Central memory CD8-positive, alpha-beta T cell (primary cell): ENCODE measurements at places on chromosomes 12 and 14.
A peak's percentile ranks its signal among the peaks of the same experiment; 100 is the strongest.

- no peak for DNase-seq
- H3K4me1 ChIP-seq = no peaks in the 10 kb centered on the region
- no peak overlapping the region for H3K4me3 ChIP-seq
- no peaks in the 10 kb centered on the region for H3K27me3 ChIP-seq
- H3K36me3 ChIP-seq = no peaks in the 10 kb centered on the region
- H3K27ac ChIP-seq = no peak overlapping the region
Observed at GRCh38 chr14:42163136-42163535, 556.5 kb downstream of the LRFN5 start.

GRCh38 chr12:31685801-31686200 lies 26.3 kb downstream of the ETFBKMT start:
- no peak for DNase-seq
- no peaks in the 10 kb centered on the region for H3K27me3 ChIP-seq
- peaks cover 11% of the 10 kb centered on the region for H3K4me1 ChIP-seq
- peaks cover 12% of the 10 kb centered on the region for H3K36me3 ChIP-seq

DNA sequence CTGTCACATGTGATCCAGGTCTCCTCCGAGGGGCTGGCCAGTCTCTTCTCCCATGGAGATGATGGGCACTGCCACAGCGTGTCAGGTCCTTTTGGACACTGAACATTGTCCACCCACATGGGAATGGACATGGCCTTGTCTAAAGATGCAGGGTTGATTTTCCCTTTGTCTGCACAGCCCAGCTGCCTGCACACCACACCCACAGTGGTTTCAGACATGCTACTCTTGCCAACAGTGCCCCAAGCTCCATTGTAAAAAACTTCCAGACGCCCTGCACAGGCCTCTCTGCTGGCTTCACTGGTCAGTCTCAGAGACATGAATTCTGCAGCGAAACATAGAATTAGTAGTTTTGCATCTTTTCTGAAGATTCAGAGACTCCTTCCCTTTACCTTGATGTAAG lies 18.5 kb downstream of the CD163 start:
- H3K4me1 ChIP-seq = no peaks in the 10 kb centered on the region
- no peak for DNase-seq
- no peak overlapping the region for H3K27ac ChIP-seq
- no peaks in the 10 kb centered on the region for H3K36me3 ChIP-seq
- H3K4me3 ChIP-seq = no peak overlapping the region

GRCh38 chr12:62787023-62787422 lies 147.9 kb downstream of the PPM1H start:
- H3K27me3 ChIP-seq = peaks cover 10% of the 10 kb centered on the region
- no peak overlapping the region for H3K4me3 ChIP-seq
- no peaks in the 10 kb centered on the region for H3K36me3 ChIP-seq
- H3K27ac ChIP-seq = no peak overlapping the region
- no peak for DNase-seq

DNA sequence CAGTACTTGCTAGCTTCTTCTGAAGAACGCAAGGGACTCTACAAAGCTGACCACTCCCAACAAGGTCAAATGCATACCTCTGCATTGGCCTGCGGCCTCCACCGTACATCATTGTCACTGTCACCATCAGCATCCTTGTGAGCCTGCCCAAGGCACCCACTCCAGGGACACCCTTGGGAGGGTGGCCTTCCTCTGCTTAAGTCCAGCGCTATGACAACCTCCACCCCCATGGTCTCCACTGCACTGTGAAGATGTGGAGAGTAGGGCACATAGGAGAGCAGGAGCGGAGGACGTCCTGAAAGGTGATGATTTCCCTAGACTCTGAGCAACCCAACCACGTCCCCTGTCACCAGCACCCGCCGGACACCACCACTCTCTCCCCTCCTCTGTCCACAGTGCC lies 252.8 kb downstream of the ALG10 start:
- no peak overlapping the region for H3K27ac ChIP-seq
- no peaks in the 10 kb centered on the region for H3K4me1 ChIP-seq
- DNase-seq = no peak
- no peak overlapping the region for H3K4me3 ChIP-seq
- no peaks in the 10 kb centered on the region for H3K36me3 ChIP-seq

GRCh38 chr12:95099270-95099790 lies 25.9 kb upstream of the NR2C1 start:
- H3K27ac ChIP-seq = no peak overlapping the region
- H3K27me3 ChIP-seq = no peaks in the 10 kb centered on the region

DNA sequence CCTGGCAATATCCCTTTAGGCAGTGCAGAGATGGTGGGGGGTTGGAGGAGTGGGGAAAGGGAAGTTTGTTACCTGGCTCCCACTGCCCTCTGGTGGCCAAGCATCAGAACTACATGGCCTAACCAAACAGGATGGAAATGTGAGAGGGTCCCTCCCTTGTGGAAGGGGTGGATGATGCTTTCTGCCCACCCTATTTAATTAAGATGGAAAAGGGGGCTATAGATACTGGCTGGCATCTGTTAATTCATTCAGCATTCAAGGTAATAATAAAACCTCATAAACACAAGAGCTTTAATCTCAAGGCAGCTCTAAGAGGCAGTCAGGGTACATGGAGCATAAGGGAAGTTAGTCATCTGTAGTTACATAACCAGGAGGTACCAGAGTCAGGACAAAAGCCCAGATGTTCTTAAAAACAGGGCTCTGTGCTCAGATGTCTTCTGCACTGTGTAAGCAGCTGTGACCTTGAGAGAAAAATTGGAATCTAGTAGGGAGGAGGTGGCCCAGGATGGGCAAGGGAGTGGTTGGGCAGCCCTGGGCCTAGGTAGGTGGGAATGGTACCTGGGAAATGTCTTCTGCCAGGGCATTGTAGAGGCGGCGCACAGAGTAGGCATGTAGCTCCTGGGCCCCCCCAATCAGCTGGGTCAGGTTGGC lies 4.6 kb downstream of the AP1G2 start:
- DNase-seq = peak; percentile 41
- H3K27me3 ChIP-seq = no peaks in the 10 kb centered on the region
- peaks cover 38% of the 10 kb centered on the region for H3K4me1 ChIP-seq

DNA sequence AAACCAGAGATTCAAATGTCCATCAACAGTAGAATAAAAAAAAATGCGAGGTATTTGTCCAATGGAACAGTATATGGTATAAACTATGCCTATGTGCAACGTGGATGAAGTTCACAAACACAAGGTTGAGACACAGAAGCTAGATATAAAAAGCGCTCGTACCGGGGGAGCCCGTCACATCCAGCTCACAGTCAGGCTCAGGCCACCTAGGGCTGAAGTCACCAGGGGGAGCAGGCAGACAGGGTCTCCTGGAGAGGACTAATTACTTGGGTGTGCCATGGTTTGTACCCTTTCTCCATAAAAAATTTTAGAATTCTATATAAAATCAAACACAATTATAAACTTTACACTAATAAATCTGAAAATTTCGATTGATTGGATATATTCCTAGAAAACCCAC lies 13.6 kb downstream of the AHNAK2 start:
- H3K4me3 ChIP-seq = no peak overlapping the region
- DNase-seq = no peak
- H3K27me3 ChIP-seq = peaks cover 36% of the 10 kb centered on the region
- no peaks in the 10 kb centered on the region for H3K36me3 ChIP-seq
- no peak overlapping the region for H3K27ac ChIP-seq
- H3K4me1 ChIP-seq = no peaks in the 10 kb centered on the region

- H3K27me3 ChIP-seq = no peaks in the 10 kb centered on the region
- H3K27ac ChIP-seq = no peak overlapping the region
- peaks cover 14% of the 10 kb centered on the region for H3K4me1 ChIP-seq
- no peaks in the 10 kb centered on the region for H3K36me3 ChIP-seq
Observed at GRCh38 chr12:3892631-3893030, 19.4 kb upstream of the PARP11 start.

- H3K4me3 ChIP-seq = no peak overlapping the region
- H3K27me3 ChIP-seq = no peaks in the 10 kb centered on the region
- DNase-seq = no peak
- H3K27ac ChIP-seq = no peak overlapping the region
- H3K36me3 ChIP-seq = no peaks in the 10 kb centered on the region
- no peaks in the 10 kb centered on the region for H3K4me1 ChIP-seq
Observed at GRCh38 chr14:43778570-43778936, 728.5 kb downstream of the FSCB start.

- no peak overlapping the region for H3K27ac ChIP-seq
- no peaks in the 10 kb centered on the region for H3K36me3 ChIP-seq
- no peaks in the 10 kb centered on the region for H3K27me3 ChIP-seq
- DNase-seq = no peak
- no peak overlapping the region for H3K4me3 ChIP-seq
Observed at GRCh38 chr12:42260518-42260917, 22.5 kb upstream of the YAF2 start.

DNA sequence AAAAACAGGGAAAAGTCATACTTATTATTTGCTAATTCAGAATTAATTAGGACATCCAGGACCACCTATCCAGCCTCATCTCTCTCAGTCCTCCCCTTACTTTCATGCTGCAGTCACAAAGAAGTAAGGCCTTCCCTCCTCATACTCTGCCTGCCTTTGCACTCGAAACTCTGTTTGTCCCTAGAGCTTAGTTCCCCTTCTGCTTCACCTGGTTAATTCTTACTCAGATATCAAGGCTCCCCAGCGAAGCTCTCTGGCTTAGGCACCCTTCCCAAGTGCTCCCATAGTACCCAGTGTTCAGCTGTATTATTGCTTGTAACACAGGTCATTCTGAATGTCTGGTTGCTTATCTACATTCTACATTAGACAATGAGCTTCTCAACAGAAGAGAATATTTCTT lies 81.3 kb downstream of the ERGIC2 start:
- DNase-seq = no peak
- peaks cover 1% of the 10 kb centered on the region for H3K36me3 ChIP-seq
- no peaks in the 10 kb centered on the region for H3K27me3 ChIP-seq

GRCh38 chr12:59040043-59040442 lies 119.7 kb upstream of the LRIG3 start:
- no peak for DNase-seq
- no peaks in the 10 kb centered on the region for H3K36me3 ChIP-seq
- no peak overlapping the region for H3K4me3 ChIP-seq
- H3K4me1 ChIP-seq = no peaks in the 10 kb centered on the region
- H3K27ac ChIP-seq = no peak overlapping the region
- no peaks in the 10 kb centered on the region for H3K27me3 ChIP-seq

GRCh38 chr12:97848051-97848450 lies 385.4 kb downstream of the RMST start:
- H3K27me3 ChIP-seq = no peaks in the 10 kb centered on the region
- H3K4me1 ChIP-seq = no peaks in the 10 kb centered on the region
- DNase-seq = no peak
- H3K36me3 ChIP-seq = peaks cover 3% of the 10 kb centered on the region

DNA sequence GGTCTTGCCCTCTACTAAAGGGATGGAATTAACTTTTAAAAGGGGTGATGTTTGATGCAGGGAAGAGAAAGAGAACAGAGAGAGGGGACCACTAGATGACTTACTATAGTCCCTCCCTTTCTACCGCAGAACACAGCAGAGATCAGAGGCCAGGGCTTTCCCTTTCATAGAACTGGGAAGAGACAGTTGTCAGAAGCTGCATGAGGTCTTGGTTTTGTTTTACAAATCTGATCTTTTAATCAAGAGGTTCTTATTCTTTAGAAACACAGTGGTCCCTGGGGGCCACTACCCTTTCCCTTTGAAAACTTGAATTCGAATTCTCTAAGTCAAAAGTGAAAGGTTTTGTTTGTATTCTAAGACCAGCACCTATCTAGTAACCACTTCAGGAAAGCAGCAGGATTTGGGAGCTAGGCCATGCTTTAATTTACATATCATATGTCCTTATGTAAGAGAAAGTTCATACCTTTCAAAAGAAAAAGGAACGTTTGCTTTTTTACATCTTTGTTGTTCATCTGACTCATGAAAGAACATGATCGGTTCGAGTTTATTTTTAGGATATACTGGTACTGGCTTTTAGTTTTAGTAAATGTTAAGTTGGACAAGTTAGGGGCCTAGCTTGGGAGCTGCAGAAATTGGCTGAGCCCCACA lies 6.3 kb downstream of the FBXL14 start:
- no peak overlapping the region for H3K4me3 ChIP-seq
- H3K36me3 ChIP-seq = peaks cover 36% of the 10 kb centered on the region
- no peak for DNase-seq
- peaks cover 49% of the 10 kb centered on the region for H3K4me1 ChIP-seq
- H3K27ac ChIP-seq = no peak overlapping the region

GRCh38 chr12:48859607-48860006 lies 6.1 kb downstream of the RND1 start:
- peaks cover 7% of the 10 kb centered on the region for H3K4me1 ChIP-seq
- H3K27me3 ChIP-seq = peaks cover 39% of the 10 kb centered on the region
- no peak overlapping the region for H3K27ac ChIP-seq
- DNase-seq = no peak
- H3K36me3 ChIP-seq = peaks cover 3% of the 10 kb centered on the region
- no peak overlapping the region for H3K4me3 ChIP-seq

DNA sequence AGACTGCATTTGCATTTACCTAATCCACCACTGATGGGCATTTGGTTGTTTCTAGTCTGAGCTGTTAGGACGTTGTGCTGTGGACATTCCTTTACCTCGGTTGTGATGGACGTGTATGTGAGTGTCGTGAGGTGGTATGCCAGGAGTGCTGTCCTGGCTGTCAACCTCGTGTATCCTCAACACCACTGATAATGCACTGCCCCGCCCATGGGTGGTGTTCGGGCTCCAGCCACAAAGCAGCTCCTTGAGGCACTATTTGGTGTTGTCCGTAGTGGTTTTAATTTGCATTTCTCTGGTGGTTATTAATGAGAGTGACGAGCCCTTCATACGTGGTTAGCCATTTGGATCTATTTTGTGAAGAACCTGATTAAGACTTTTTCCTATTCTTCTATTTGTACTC lies 87.6 kb downstream of the PPP2R5C start:
- H3K4me3 ChIP-seq = peak overlapping the region; percentile 16
- peaks cover 37% of the 10 kb centered on the region for H3K36me3 ChIP-seq
- DNase-seq = no peak

GRCh38 chr14:69982886-69983285 lies 103.7 kb downstream of the SMOC1 start:
- peaks cover 70% of the 10 kb centered on the region for H3K27me3 ChIP-seq
- H3K4me1 ChIP-seq = no peaks in the 10 kb centered on the region
- H3K36me3 ChIP-seq = peaks cover 2% of the 10 kb centered on the region
- no peak overlapping the region for H3K27ac ChIP-seq
- no peak overlapping the region for H3K4me3 ChIP-seq
- DNase-seq = no peak

GRCh38 chr12:109358154-109358869 lies 10.6 kb downstream of the MYO1H start:
- no peak overlapping the region for H3K27ac ChIP-seq
- H3K27me3 ChIP-seq = peaks cover 33% of the 10 kb centered on the region
- no peak for DNase-seq
- peak overlapping the region; percentile 36 for H3K4me3 ChIP-seq
- no peaks in the 10 kb centered on the region for H3K36me3 ChIP-seq

GRCh38 chr14:62307844-62308243 lies 545.6 kb downstream of the SNAPC1 start:
- H3K4me3 ChIP-seq = no peak overlapping the region
- no peak for DNase-seq
- no peaks in the 10 kb centered on the region for H3K4me1 ChIP-seq
- H3K36me3 ChIP-seq = no peaks in the 10 kb centered on the region
- H3K27ac ChIP-seq = no peak overlapping the region
- H3K27me3 ChIP-seq = no peaks in the 10 kb centered on the region

DNA sequence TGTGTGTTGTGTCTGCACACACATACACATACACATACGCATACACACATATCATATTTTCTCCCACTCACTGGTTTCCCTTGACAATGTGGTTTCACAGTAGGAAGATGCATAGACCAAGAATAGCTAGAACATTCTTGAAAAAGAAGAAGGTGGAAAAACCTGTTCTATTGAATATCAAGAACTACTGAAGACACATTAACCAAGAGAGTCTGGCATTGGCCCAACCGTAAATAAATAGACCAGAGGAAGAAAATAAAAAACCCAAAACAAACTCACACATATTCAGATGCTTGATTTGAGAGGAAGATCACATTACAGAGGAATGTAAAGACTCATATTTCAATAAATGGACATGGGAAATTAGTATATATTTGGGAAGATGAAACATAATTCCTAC lies 311.3 kb downstream of the FOXG1 start:
- H3K36me3 ChIP-seq = no peaks in the 10 kb centered on the region
- no peaks in the 10 kb centered on the region for H3K27me3 ChIP-seq
- no peaks in the 10 kb centered on the region for H3K4me1 ChIP-seq
- DNase-seq = no peak
